ENCODE measurements at places on chromosomes 13 and 19.

- no peak for DNase-seq
These were observed 107.9 kb downstream of the RGCC start for GRCh38 chr13:41565216-41565615.

GRCh38 chr19:1079566-1080111 lies 12.7 kb downstream of the ARHGAP45 start:
- no peak for DNase-seq

DNA sequence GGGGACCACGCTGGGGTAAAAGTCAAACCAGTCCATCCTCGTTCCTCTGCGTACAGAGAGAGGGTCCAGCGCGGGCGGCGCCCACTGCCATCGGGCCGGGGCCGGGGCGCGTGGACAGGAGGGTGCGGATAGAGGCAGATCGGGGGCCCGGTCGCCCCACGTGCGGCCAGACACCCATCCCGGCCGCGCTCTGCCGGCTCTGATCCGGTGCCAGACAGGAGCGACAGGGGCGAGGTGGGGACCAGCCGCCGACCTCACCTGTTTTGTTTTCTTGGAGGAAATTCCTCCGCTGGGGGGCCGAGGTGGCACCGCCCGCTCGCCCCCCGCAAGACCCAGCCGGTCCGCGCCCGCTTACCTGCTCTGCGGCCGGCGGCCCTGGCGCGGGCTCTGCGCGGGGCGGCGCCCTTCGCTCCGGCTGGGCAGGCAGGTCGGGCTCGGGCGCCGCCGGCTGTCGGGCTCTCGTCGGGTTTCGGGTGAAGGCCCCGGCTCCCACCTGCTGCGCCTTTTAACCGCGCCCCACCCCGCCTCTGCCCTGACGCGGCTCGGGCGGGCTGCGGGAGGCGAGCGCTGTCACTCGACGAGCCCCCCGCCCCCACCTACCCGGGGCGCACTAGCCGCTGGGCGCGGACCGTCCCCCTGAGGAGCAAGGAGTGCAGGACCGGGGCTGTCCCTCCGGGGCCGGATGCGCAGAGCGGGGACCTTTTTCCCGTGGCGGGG lies at the start of gene GJB6:
GJB6 (minus strand) TSS at position 481 of the 717 bp plus-strand sequence. CDS start 8,839 bp downstream, outside the sequence.
- no peak for DNase-seq

- peak; percentile 59 for DNase-seq
These were observed at the start of gene TBXA2R for GRCh38 chr19:3606690-3607289. Gene TBXA2R, minus strand, starts transcription at chr19:3606875. Its CDS starts 6,241 bp downstream, at chr19:3600634.

DNA sequence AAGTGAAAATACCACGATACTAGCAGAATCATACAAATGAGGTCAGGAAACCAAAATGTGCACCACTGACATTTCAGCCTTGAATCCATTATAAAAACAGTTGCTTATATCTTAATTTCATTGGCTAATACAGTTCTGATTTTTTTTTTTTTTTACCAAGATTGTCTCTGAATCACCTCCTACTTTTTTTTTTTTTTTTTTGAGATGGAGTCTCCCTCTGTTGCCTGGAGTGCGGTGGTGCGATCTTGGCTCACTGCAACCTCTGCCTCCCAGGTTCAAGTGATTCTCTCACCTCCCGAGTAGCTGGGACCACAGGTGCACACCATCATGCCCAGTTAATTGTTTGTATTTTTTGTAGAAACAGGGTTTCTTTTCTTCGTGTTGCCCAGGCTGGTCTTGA lies 270.2 kb downstream of the LMO7 start:
- DNase-seq: no peak

- no peak for DNase-seq
These were observed 27.6 kb downstream of the GPALPP1 start for GRCh38 chr13:45016792-45017425.

DNA sequence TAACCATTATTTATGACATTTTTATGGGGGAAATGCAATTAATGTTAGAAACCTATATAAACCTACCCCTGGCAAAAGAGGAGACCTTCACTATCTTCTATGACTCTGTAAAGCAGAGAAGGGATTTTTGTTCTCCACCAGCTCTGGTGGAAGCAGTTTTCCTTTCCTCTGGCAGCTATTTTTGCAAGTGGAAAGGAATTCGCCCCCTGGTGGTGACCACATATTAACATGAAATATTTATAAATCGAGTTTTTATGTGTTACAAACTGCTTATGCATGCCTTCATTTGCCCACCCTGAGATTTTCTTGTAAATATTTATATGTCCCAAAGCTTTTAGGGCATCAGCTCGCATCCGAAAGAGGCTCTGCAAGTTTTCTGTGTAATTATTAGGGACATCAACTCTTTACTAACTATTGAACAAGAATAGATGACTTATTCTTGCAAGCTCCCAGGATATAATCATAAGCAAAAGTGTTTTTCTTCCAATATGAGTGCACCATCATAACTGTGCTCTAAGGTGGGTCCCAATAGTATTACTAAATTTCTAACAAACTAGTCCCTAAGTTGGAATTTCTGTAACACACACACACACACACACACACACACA lies 62.4 kb downstream of the SERTM1 start:
- peak; percentile 64 for DNase-seq

GRCh38 chr13:43196086-43196621 lies 172.8 kb downstream of the DNAJC15 start:
- DNase-seq: no peak

DNA sequence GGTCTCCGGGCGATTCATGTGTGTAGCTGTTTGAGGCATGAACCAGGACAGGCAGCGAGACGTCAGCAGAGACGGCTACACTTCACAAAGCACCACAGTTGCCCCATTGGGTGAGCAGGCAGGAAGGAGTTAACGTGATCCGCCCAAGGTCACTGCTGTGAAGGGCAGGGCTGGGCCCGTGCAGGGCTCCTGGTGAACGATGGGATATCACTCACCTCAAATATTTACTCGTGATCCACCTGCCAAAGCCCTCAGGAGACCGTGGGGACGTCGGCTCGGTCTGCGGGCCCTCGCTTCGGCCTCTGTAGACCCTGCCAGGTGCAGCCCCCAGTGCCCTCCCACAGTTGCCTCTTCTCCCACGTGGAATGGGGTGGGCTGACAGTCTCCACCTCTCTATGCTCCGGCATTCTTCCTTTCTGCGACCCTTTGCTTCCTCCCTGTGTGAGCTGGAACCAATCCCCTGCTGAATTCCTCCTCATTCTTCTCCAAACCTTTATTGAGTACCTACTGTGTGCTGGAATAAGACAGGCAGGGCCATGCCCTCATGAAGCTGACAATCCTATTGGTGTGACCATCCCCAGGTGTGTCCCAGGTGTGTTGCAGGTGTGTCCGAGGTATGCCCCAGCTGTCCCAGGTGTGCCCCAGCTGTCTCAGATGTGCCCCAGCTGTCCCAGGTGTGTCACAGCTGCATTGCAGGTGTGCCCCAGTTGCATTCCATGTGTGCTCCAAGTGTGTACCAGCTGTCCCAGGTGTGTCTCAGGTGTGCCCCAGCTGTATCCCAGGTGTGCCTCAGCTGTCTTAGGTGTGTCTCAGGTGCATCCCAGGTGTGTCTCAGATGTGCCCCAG lies 2.0 kb upstream of the GRK1 start:
- DNase-seq: no peak

GRCh38 chr13:29730253-29730652 lies 120.2 kb downstream of the UBL3 start:
- DNase-seq: no peak

- DNase-seq: no peak
These were observed 454.9 kb downstream of the KLF5 start for GRCh38 chr13:73513751-73514150.

- no peak for DNase-seq
These were observed 495.0 kb downstream of the PCDH17 start for GRCh38 chr13:58126496-58126895.

DNA sequence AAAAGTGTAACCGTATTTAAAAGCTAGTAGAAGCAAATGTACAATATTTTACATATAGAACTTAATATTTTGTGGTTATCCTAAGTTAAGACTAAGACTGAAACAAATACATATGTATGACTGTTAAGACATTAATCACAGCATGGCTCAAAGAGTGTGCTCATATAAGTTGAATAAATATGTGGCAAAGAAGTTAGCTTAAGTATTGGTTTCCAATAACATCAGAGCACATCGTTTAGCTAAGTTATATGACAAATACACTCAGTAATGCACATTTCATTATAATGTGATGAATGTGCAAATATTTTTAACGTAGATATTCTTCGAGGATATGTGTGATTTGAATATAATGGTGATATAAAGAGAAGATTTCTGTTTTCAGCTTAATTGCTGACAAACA lies 253.8 kb downstream of the SLITRK5 start:
- DNase-seq: no peak

GRCh38 chr13:30711837-30712236 lies 23.5 kb upstream of the ALOX5AP start:
- DNase-seq: no peak

- DNase-seq: no peak
These were observed 1359.0 kb downstream of the OLFM4 start for GRCh38 chr13:54387625-54388024.

GRCh38 chr13:90846936-90847335 lies 500.6 kb upstream of the MIR17HG start:
- DNase-seq: no peak

DNA sequence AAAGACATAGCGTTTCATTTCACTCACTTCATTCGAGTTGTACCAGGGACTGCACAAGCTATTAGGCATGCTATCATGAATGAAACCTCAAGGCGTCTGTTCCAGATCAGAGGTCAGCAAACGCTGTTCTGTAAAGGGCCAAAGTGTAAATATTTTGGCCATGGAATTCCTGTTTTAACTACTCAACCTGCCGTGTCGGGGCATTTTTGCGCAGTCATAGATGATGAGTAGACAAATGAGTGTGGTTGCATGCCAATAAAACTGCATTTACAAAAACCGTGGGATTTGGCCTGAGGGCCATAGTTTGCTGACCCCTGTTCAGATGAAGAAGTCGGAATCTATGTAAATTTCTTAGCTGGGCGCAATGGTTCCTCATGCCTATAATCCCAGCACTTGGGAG lies 6.5 kb downstream of the INSR start:
- no peak for DNase-seq

DNA sequence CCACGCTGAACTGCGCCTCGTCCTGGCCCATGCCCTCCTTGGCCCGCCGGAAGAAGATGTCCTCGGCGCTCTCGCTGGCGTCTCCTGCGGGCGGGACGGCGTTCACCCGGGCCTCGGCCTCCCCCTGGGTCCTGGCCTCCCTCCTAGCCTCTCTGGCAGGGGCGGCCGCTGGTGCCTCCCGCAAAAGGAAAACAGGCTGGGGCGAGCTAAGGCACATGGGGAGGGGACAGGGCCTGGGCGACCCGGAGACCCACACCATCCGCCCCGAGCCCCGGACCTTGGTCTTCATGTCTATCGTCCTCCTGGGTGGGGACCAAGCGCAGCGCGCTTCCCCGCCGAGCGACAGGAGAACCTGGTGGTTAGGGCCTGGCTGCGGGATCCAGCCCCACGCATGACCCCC lies 5.7 kb upstream of the TBXA2R start:
- no peak for DNase-seq

- DNase-seq: peak; percentile 91
These were observed 6.8 kb upstream of the ARRDC2 start for GRCh38 chr19:18000915-18001776.

GRCh38 chr19:35901055-35901644 lies 810 bp upstream of the NFKBID start:
- DNase-seq: peak; percentile 36

- no peak for DNase-seq
These were observed 27.4 kb upstream of the TUBGCP3 start for GRCh38 chr13:112615391-112615790.

GRCh38 chr19:40445780-40446262 lies 1.7 kb upstream of the SERTAD3 start:
- DNase-seq: no peak

GRCh38 chr13:49495783-49496762 lies at the start of gene PHF11:
Gene PHF11, plus strand, starts transcription at chr13:49495953. Its CDS starts 49 bp downstream, at chr13:49496002.
- peak; percentile 88 for DNase-seq

- no peak for DNase-seq
These were observed 13.1 kb upstream of the MTIF3 start for GRCh38 chr13:27463500-27463899.

GRCh38 chr19:16890461-16891184 lies 1.8 kb downstream of the F2RL3 start:
- no peak for DNase-seq
